ENCODE measurements at places on chromosomes 5 and 9. TPM values are rescaled to one million over a fixed set of nuclear protein-coding genes. Genes with fewer than 3 reads are reported as not detected.

GRCh38 chr9:69582018-69582417, 90.2 kb downstream of the APBA1 start:
- DNase-seq: no peak

DNA sequence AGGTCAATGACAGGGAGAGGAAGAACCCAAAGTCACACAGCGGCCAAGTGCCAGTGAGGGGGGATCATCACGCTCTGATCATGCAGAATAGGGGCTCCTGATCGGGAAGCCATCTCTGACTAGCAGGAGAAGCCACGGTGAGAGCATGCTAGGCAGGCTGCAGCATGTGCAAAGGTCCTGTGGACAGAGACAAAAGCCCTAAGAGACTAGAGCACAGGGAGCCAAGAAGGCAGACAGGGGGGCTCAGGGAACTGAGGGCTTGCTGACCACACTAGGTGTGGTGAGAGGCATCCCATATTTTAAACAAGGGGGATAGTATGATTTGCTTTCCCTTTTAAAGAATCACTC, 195.1 kb downstream of the CDK5RAP2 start:
- DNase-seq: no peak

DNA sequence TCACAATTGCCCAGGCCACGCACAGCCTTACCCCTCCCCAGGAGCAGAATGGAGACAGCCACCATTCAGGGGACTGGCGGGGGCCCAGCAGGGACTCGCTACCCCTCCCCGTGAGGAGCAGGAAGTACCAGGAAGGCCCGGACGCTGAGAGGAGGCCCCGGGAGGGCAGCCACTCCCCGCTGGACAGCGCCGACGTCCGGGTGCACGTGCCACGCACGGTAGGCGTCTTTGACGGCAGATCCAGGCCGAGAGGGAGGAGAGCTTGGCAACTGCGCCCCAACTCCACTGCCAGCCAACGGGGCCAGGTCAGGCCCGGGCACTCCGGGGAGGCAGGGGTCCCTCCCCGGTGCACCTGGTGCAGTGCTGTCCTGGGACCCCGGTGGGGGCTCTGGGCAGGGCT, 14.0 kb downstream of the DNLZ start:
- DNase-seq: no peak

GRCh38 chr9:135614821-135615665, 24.3 kb downstream of the GLT6D1 start:
- no peak for DNase-seq

- no peak for DNase-seq
Measured at GRCh38 chr9:27602142-27602861, 29.0 kb upstream of the C9orf72 start.

Gene HSD17B3
- total RNA-seq: not detected

DNA sequence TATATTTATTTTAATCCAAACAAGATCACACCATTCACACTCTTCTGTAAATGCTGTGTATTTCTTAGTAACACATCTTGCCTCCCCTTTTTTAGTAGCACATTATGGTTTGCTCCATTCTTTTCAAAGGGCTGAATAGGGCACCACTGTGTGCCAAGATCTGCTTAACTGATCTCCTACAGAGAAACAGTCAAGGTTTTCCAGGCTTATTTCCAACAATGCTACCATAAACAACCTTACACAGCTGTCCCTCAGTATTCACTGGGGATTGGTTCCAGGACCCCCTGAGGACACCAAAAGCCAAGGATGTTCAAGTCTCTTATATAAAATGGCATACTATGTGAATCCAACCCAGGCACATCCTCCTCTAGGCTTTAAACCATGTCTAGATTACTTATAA, 16.5 kb downstream of the GOLM1 start:
- peak; percentile 33 for DNase-seq

- DNase-seq: no peak
Measured at GRCh38 chr9:113426701-113427100, 16.2 kb downstream of the C9orf43 start.

Gene IL13
- total RNA-seq: not detected

DNA sequence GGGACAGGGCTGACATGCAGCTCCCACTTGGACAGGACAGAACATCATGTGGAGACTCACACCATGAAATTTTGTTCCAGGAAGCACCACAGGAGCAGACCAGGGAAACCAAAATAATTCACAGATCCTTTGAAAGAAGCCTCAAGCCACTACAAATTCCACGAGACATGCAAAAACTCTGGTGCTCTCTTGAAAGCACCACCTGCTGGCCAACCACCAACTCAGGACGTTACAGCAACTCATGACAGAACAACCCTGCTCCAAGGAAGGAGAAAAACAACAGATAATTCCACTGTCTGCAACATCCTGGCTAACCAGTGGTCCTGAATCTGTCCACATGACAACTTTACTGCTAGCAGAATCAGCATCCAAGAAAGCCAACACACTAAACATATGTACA, 516.0 kb downstream of the SPATA31D1 start:
- no peak for DNase-seq

Gene TEX48
- not detected for total RNA-seq

Gene MOCS2
- total RNA-seq: 74.2 TPM

- no peak for DNase-seq
Measured at GRCh38 chr5:135177591-135177990, 143.6 kb upstream of the PITX1 start.

DNA sequence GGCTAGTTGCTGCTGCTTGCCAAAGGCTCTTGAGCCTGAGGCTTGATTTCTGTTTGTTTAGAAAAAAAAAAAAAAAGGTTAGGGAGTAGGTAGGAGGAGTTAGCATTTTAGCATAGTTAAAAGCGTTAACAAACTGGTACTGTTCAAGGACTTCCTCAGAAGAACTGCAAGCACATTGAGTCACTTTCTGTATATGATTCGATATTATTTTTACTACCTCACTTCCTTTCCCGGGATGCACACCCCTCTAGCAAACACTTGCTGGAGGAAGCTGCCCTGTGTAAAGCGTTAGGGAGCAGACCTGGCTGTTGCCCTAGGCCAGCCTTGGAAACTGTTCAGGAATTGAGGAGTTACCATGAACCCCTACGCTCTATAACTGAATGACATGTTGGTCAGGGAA, 15.7 kb upstream of the CEP120 start:
- DNase-seq: no peak

DNA sequence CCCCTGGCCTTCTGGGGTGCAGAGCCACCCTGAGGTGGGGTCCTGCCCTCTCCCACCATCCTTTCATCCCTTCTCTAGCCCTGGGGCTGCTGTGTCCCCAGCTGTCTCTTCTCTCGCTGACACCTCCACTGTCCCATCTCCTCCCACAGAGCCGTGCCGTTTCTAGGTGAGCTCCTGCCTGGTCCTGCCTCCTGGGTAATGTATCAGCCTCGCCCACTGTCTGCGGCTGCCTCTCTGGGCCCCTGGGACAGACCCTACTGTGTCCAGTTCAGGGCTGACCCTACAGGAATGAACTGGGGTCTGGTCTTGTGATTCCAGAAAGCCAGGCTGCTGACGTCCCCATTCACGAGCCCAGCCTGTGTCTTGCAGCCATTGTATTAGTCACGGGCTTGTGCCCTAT, 4.1 kb downstream of the PAEP start:
- no peak for DNase-seq

GRCh38 chr9:37669232-37669631, 18.5 kb downstream of the FRMPD1 start:
- no peak for DNase-seq

DNA sequence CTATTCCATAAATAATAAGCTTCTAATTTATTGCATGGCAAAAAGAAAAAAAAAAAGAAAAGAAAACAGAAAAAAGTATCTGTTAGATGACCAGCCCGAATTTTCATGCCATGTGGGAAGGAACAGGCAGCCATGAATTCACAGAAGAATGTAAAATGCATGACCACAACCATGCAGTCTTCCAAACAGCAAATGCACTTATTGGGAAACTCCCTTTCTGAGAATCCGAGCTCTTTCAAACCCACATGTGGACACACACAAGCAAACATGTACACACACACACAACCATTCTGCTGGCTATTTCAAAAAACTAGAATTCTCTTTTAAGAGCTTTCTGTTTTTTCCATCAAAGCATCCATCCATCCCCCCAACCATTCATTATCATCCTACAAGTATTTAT, 236.1 kb downstream of the DNAH5 start:
- DNase-seq: no peak

DNA sequence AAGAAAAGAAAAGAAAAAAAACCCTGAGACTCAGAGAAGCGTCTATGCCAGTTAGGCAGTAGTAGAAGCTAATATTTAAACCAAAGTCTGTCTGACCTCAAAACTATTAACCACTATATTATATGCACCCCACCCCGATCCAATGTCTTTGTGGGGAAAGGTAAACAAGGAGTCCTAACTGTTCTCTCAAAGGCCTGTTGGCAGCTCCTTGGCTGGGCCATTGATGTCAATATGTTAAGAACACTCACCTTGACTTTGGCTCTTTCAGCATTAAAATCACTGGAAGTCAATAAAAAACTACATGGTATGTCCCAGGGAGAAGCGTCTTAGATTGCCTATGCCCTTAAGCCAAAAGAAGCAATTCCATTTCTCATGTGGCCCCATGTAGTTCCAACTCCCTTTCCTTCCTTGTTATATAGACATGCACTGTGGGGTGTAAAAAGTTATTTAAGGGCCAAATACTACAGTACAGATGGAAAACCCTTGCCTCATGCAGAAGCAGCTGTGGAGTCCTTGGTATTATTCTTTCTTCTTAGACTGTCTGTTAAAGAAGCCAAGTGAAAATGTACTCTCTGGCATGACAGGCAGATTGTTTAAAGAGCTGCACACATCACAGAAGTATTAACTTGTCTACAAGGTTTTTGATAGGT, 308.6 kb upstream of the RPS23 start:
- DNase-seq: no peak

- DNase-seq: no peak
Measured at GRCh38 chr5:138539791-138540190, 3.2 kb downstream of the ETF1 start.

GRCh38 chr5:135489466-135490244, 37.5 kb upstream of the TIFAB start:
- DNase-seq: no peak

Gene PCDHGB7
- 22.1 TPM for total RNA-seq

GRCh38 chr5:26700759-26701384, 337.5 kb downstream of the CDH9 start:
- DNase-seq: no peak

- no peak for DNase-seq
Measured at GRCh38 chr5:107943923-107944322, 273.2 kb upstream of the EFNA5 start.

DNA sequence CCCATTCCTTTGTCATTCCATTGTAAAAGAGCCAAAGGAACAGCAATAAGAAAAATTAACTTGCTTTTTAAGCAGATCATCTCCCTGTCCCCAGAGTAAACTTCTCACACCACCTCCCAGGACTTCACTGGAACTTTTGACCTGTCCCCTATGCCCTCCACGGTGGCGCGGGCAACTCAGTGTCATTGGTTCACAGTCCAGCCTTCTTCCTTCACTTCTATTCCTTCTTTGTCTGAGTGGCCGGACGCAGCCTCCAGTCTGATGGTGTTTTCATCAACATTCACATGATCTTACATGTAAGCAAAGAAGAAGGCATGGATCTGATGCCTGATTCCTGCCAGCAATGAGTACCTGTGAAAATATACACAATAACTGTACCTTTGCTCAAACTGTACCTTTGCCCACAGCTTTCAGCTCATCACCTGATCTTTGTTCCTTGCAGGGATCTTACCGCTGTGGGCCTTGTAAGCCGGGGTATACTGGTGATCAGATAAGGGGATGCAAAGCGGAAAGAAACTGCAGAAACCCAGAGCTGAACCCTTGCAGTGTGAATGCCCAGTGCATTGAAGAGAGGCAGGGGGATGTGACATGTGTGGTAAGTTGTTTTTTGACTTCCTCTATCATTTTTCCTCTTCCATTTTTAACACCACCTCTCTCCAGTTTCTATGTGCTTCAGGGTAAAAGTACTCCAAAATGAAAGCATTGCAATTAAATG, 32.5 kb downstream of the THBS4 start:
- DNase-seq: no peak
